ENCODE measurements at places on chromosomes 6 and 20.

GRCh38 chr6:8054276-8054675 is 9.9 kb downstream of the BLOC1S5 start:
- DNase-seq, result no peak

GRCh38 chr6:44221291-44221960 is 2.0 kb upstream of the SLC29A1 start:
- DNase-seq, result peak; percentile 78

GRCh38 chr20:12829170-12829569 is 179.6 kb upstream of the SPTLC3 start:
- DNase-seq, result no peak

DNA sequence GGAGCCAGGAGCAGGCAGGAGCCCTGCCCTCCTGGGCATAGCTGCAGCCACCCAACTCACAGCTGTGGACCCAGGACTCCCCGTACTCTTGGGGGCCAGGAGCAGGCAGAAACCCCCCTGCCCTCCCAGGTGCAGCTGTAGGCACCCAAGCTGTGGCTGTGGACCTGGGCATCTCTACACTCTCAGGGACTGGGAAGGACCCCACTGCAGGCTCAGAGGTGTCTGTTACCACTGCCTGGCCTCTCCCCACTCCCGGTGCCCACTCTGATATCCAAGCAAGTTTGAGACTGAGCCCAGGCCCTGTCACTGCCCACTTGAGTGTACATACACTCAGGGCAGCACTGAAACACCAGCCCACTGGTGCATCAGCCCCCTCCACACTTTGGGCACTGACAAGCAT is 193.5 kb upstream of the MANEA start:
- no peak for DNase-seq

DNA sequence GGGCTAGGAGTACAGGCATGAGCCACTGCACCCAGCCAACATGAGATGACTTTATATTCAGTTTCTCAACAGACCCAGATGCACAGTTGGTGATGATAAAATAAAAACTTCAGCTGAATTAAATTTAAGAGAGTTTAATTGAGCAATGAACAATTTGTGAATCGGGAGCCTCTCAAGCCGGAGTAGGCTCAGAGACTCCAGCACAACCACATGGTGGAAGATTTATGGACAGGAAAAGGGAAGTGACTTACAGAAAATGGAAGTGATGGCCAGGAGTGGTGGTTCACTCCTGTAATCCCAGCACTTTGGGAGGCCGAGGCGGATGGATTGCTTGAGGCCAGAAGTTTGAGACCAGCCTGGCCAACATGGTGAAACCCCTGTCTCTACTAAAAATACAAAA is 10.4 kb upstream of the BCAS4 start:
- no peak for DNase-seq

DNA sequence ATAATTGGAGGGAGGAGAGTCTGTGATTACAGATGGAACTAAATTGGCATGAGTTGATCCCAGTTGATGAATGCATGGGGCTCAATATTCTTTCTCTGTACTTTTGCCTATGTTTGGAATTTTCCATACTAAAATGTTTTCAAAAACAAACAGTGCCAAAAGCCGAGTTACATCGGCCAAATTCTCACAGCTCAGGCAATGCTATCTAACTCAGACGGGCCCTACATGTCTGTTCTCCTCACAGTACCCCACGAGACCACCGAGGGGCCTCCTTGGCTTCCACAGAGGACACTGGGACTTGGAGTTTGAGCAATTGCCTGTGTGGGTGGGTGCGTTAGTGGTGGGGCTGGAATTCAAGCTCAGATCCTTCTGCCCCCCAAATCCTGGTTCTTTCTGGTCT is 413.2 kb downstream of the CDH26 start:
- no peak for DNase-seq

- DNase-seq, result peak; percentile 64
Measured at GRCh38 chr6:122798099-122798641, 9.1 kb downstream of the SMPDL3A start.

GRCh38 chr6:127300411-127300810 is 33.7 kb downstream of the RNF146 start:
- peak; percentile 95 for DNase-seq

DNA sequence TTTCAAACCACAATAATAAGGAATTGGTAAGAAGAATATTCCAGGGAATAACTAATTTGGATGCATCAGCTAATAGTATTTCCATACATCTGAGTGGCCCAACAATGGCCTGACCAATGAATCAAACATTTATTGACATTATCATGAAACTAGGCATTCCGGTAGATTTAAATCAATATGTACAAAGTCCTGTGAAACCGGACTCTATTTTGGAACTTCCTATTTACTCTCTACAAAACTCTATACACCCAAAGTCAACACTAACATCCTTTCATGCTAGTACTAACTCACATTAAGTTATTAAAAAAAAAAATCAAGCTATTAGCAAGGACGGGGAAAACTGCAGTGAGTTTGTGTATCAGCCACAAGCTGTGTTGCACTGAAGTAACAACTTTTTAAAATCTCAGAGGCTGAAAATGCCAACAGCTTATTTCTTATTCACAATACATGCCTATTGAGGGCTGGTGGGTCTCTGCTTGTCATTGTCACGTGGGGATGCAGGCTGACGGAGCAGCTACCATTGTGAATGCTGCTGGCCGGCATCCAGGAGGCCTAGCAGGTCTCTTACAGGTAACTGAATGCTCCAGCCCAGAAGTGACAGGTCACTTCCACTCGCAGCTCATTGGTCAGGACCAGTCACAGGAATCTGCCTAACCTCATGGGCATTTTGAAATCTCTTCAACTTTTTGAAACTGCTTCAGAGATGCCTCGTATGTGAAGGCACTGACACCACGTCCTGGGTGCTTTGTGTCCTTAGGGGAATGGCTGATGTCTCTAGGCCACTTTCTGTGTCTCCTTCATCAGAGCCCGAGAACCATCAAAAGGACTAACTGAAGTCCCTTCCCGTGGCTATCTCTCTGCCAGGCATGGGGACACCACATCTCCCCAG is 76.3 kb downstream of the SLC22A23 start:
- no peak for DNase-seq

DNA sequence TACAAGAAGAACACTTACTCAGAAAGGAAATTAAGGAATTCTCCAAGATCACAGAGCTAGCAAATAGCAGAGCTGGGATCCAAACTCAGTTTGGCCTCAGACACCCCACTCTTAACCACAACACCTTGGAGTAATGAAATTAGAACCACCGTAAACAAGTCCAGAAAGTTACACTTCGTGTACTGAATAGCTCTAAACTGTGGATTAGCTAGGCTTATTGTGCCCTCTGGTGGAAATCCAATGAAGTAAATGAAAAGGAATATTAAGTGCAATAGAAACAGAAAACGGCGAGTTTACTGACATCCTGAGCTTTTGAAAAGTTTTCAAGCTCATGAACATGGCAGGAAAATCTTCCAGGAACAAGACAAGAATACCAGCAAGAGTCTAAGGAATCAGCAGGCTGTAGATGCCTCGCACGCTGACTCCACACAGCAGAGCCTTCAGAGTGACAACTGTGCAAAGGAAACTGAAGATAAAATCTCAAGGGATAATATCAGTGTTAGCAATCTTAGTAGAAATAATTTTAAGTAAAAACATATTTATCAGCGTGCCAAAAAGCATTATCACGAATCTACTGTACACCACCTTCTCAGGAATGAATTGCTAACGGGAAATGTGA is 34.6 kb downstream of the FBXO5 start:
- DNase-seq, result peak; percentile 57

DNA sequence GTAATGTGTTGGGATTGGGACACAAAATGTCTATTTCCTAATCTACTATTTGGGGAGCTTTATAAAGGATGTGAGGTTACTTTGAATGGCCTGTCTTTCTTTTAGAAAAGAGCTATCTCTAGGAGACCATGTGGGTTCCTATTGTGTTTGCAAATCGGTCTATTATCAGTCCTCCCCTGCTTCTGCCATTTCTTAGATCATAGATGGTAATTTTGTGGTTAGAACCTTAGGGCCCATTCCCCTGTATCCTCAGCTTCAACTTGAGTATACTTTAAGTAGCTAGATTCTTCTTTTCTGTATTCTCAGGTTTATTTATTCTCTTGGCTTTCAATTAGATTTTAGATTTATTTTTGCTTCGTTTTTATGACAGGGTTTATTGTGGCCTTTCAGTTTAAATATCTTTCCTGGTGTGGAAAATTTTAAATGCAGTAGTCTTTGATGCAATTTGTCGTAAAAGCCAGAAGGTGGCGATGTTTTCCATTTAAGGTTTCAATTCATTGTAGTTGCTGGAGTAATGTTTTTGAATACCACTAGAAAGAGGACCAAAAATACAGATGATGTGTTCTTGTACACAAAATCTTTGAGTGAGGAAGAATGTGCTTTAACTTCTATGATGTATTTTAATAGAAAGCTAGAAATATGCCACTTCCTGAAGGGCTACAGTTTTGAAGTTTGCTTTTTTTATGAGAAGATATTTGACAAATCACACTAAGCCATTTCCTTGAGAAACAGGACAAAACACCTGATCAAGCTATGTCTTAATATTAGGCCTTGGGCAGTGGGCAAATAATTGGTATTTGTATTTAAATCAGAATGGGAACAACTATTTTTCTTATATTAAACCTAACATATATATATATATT is 20.3 kb downstream of the TBPL1 start:
- DNase-seq, result peak; percentile 66
